Stimulated activated CD4-positive, alpha-beta T cell treated with anti-CD3 and anti-CD28 coated beads, Interleukin-4, amount 100 ng/mL, for 1 hour (primary cell): ENCODE measurements at places on chromosomes 6 and 20.

GRCh38 chr6:35905841-35906498 is 14.9 kb downstream of the SRPK1 start:
- no peak for DNase-seq

DNA sequence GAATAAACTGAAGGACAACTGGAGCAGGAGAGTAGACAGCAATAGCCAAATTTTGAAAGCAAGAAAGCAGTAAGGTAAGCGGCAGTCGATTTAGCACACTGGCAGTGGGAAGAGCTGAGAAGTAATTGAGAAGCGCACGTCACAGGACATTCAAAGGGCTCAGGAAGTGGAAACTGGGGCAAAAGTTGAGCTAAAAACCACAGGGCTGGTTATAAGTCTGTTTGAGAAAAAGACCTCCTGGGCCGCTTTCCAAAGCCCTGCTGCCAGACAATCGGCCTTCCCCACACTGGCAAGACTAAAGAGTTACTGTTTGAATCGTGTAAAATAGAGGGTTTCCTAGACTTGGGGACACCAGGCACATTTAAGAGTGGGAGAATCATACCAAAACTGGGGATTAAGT is 161.4 kb downstream of the DNAH8 start:
- no peak for DNase-seq

- DNase-seq: no peak
Measured at GRCh38 chr6:73823832-73824231, 127.8 kb downstream of the CD109 start.

- DNase-seq: no peak
Measured at GRCh38 chr20:10065154-10065833, 30.5 kb downstream of the ANKEF1 start.

GRCh38 chr20:44900231-44900854 is 9.5 kb upstream of the PABPC1L start:
- DNase-seq: no peak

DNA sequence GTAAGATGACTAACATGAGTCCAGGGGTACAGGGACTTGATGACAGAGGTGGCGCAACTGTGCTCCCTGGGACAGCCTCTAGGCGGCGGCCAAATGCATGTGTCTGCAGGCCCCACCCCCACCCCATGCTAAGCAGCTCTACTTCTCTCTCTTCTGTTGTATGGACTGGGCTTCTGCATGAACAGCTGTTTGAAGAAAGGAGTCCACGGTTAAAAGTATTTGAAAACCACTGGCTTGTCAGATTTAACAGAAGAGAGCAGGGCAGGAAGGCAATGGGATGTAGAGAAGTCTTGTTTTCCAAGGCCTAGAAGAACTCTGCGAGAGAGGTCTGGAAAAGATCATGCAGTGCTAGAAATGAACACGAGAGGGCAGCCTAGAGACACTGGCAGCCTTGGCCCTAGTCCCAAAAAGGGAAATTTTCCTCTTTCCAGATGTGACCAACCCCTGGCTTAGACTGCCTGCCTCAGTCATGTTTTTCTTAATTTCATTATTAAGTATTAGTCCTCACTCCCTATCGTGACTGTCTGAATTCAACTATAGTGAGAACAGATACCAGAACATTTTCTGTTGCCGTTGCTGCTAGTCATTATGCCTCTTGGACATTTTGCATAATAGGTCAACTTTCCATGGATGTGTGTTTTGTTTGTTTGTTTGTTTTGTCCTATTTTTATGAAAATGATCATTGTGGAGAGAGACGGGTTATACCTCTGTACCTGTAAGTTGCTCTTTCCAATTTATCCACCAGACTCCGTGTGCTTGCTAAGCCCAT is 265.0 kb downstream of the ADGRG6 start:
- DNase-seq: peak; percentile 38

DNA sequence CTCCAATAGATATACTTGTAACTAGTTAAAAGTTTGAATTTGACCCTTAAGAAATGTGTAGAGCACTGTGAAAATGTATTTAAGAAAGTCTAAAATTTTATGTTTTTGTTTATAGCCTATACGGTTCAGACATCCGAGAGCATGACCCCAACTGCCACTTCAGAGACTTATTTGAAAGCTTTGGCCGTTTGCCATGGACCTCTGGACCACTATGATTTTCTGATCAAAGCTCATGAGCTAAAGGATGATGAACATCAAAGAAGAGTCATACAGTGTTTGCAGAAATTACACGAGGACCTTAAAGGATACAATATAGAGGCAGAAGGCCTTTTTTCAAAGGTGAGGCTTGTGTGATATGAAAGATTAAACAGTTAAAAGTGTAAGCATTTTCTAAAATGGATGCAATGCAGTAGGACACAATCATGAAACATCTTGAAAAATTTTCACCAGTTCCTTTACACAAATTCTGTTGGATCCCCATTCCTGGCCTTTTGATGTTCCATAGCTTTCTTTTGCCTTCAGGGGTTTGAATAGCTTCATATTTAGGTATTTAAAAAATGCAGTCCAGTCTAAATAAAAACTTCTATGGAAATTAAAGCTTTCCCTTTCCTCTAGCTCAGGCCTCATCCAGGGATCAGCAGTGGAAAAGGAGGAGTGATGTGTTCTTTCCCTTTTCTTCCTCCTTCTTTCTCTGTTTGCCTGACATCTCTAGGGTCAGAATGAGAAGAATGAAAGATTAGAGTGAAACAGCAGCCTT is 29.0 kb downstream of the AFG1L start:
- no peak for DNase-seq

DNA sequence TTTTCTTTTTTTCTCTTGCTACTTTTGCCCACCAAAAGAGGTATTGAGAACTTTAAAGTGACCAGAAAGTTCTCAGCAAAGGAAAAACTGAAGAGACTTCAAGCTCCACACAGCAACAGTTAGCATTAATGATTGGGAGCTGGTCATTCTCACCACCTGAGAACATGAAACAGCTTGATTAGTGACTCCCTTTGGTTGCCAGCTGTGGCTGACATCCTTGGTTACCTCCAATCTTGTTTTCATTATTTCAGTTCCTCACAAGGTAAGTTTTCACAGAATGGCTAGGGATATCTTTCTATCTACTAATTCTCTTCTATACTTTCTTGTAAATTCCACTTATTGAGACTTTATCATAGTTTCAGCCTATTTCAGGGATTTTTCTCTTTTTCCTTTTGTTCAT is 427.9 kb downstream of the QKI start:
- no peak for DNase-seq

DNA sequence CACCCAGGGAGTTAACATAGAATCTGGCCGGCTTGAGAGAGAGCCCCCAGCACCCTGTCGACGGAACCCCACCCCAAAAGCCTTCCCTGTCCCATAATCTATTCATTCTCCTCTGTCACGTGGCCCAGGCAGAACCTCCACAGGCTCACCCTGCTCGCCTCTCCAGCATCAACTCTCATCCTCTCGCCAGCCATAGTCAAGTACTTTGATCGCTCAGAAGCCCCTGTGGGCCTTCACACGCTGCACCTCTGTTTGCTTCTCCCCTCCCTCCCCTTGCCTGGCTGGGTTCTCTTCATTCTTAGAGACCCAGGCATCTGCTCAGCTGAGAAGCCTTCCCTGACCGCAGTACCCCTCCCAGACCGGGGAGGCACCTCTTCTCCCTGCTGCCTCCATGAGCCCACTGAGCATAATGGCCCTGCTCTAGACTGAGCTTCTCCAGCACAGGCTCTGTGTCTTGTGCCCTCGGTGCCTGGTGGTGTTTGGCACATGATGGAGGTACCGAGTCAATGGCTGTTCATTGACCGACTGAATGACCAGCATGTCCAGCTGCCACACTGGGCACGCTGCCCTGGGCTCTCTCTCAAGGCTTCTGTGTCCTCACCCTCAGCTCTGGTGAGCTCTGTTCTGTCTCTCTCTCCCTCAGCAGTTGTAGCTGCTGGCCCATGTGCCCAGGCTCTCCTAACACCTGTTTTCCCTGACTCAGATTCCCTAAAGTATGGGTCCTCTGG is 33.7 kb downstream of the PKIG start:
- no peak for DNase-seq

- no peak for DNase-seq
Measured at GRCh38 chr6:3847521-3847920, 1.7 kb upstream of the FAM50B start.

GRCh38 chr6:13395272-13396237 is 67.2 kb upstream of the TBC1D7 start:
- DNase-seq: no peak

GRCh38 chr6:134368670-134369069 is 50.8 kb upstream of the SGK1 start:
- DNase-seq: no peak

- DNase-seq: no peak
Measured at GRCh38 chr6:42168650-42169049, 4.5 kb upstream of the GUCA1A start.

DNA sequence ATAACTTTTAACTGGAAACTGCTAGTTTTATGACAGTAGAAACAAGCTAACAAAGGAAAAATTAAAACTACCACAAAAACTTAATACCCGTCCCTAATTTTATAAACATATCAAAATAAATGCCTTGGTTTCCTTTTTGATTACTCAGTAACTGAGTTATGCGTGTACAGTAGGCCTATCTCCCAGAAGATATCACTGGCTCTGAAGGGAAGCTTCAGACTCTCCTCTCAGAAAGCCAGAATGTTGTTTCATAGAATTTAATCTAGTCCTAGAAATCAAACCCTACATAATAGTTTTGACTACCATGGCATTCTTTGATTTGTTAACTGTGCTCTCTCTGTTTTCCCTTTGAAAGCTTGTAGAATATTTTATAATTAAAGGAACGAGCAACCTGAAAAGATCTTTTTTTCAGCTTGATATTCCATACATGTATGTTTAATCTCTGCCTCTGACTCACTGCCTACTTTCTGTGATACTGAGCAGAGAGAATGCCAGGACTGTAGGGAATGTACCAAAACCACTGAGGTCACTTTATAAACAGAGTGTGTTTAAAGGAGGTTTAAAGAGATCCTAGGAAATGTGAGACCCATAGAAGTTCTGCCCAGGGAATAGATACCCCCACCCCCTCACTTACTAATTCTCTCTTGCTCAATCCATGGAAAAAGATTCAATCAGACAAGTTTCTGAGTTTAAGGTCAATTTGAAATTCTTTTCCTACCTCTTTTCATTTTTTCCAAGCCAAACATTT is 311.5 kb downstream of the HDGFL1 start:
- DNase-seq: no peak

DNA sequence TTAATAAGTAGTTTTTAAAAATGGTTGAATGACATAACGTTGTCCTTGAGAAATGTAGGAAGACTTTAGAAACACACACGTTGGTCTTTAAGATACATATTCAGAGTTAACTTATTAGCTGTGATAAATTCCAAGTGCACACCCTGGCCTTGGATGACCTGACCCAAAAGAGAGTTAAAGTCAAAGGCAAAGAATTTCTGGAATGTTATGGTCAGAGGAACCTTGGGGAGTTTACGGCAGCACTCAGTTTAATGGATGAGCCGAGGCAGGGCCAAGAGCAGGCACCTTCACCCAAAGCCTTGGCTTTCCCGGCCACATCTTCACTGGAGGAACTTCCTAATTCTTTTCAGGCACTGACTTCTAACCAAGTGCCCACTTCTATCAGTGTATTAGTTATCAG is 200.5 kb downstream of the SMOC2 start:
- no peak for DNase-seq

DNA sequence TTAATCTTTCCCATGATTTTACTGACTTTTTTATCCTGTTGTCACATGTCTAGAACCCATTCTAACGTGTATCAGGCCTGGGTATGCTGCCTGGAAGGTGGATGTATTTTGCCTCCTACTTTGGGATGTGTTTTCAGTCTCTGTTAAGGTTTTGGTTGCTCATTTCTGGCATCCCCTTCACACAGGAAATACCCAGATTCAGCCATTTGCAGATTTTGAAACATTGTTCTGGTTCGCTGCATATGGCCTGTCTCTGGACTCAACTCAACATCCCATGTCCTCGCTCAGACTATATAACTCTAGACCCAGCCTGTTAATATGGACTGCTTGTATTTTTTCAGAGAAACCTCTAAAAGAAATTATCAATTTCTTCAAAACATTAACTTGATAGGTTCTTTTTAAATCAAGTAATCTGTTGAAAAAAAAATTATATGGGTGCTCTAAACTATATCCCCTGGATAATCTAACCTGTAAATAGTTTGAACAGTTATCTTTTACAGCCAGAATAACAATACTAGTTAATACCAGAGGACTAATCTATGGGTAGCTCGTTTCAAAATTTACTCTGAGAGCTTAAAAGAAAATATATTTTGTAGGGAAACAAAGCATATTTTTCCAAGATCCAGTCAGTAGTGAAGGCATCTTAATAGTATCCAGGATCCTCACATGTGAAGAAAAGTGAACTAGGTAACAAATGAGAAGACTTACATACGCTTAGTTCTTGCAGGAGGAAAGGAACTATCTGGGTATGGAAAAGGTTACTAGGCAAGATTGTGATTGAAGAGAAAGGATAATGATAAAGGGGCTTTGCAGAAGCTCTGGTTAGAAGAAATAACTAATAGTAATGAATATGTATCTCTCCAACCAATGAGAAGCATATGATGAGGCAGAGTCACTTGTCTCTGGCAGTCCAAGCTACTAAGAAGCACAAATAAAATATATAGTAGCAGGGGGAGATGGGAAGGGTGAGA is 23.4 kb upstream of the HLA-DQB1 start:
- no peak for DNase-seq

DNA sequence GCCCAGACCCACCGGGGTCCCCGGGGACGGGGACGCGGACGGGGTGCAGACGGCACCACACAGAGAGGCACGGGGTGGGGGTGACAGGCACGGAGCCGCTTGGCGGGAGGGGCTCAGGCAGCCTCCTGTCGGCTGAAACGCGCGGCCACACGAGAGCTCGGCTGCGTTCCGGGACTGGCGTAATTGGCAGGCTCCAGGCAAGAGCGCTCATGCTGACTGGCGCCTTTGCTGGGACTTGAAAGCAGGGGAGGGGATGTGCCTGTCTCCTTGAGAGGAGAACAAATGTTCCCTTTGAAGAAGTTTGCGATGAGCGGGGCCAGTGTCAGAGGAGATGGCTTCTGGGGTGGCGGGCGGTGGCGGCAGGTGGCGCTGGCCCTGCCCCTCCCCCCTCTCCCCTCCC is 25.8 kb downstream of the BHLHE23 start:
- peak; percentile 42 for DNase-seq

- no peak for DNase-seq
Measured at GRCh38 chr20:62469352-62469751, 6.4 kb downstream of the GATA5 start.

- no peak for DNase-seq
Measured at GRCh38 chr20:43925801-43926200, 11.1 kb downstream of the TOX2 start.

GRCh38 chr6:157322792-157323254 is 496 bp downstream of the TMEM242 start:
- DNase-seq: peak; percentile 79

- no peak for DNase-seq
Measured at GRCh38 chr6:107706516-107707115, 117.5 kb downstream of the SCML4 start.

DNA sequence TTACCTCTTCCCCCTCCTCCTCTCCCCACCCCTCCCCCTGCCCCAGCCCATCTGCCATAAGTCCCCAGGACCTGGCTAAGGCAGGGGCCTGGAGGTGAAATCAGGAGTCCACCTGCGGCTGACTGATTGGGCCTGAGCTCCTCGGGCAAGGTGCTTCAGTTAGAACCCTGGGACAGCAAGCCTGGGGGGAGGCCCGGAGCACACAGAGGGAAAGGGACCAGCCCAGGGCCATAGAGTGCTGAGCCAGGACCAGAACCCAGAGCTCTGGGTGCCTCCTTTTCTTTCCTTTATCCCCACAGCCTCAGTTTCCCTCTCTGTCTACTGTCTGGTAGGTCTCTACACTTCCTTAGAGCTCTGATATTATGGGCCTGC is 35.7 kb upstream of the VEGFA start:
- no peak for DNase-seq

GRCh38 chr6:66508433-66508832 is 801.4 kb upstream of the EYS start:
- no peak for DNase-seq

GRCh38 chr6:10451828-10452509 is 37.1 kb upstream of the TFAP2A start:
- no peak for DNase-seq
